ENCODE measurements at places on chromosomes 16 and 17.

GRCh38 chr17:79080349-79080748 lies 5.7 kb downstream of the ENGASE start:
- no peak for DNase-seq

- no peak for DNase-seq
Observed at GRCh38 chr16:66517586-66518263, 32.2 kb downstream of the TK2 start.

GRCh38 chr17:49646391-49647255 lies 31.3 kb downstream of the SPOP start:
- peak; percentile 54 for DNase-seq

GRCh38 chr17:80504686-80505413 lies 28.4 kb upstream of the NPTX1 start:
- DNase-seq = no peak

GRCh38 chr16:25614716-25615265 lies 77.0 kb upstream of the HS3ST4 start:
- DNase-seq = no peak

DNA sequence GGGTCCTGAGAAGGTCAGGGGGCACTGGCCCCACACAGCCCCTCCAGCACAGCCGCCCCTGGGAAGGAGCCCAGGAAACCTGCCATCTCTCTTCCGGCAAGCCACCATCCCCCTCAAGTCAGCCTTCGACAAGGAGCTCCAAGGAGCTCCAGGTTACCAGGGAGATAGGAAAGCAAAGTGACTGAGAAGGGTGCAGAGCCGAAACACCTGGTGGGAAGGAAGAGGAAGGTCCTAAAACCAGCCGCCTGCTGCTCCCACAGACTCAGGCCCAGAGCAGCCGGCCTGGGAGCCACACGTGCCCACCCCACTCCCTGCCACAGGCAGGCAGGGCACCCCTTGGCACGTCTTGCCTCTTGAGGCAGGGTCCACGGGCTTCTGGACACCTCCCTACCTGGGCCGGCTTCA lies 80.7 kb downstream of the TIMM22 start:
- DNase-seq = no peak

DNA sequence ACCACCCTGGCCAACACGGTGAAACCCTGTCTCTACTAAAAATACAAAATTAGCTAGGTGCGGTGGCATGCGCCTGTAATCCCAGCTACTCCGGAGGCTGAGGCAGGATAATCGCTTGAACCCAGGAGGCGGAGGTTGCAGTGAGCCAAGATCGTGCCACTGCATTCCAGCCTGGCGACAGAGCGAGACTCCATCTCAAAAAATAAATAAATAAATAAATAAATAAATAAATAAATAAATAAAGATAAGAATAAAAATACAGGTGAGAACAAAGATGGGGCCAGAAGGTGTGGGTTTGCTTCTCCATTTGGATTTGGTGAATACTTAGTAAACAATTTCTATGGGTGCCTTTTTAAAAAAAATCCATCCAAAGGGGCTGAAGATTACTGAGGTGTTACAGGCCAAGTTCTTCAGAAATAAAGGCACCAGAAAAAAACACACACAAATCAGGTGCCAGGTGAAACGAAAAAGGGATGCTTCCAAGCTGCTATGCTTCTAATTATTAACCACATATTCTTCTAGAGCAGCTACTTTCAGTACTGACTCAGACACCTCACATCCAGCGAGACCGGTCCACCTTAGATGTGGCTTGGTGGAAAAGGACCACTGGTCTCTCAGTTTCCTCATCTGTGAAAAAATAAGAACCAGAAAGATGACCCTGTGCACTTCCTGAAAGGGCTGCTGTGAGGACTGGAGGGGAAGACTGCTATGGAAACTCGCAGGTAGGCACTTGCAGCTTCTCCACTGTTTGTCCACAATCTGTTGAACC lies 9.2 kb downstream of the GLYR1 start:
- no peak for DNase-seq

DNA sequence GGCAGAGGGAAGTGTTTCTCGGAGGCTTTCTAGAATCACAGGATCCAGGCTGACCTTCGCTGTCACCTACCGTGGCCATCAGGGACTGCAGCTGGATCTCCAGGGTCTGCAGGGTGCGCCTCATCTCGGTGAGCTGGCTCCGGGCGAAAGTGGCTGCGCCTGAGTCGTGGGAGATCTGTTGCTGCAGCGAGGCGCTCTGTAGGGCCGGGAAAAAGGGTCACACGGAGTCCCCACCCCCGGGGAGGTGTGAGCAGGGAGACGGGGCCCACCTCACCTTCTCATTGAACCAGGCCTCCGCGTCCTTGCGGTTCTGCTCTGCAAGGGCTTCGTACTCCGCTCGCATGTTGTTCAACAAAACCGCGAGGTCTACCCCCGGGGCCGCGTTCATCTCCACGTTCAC lies 2.9 kb downstream of the KRT28 start:
- DNase-seq = no peak

- DNase-seq = no peak
Observed at GRCh38 chr16:2036200-2036966, 9.7 kb downstream of the NHERF2 start.

- DNase-seq = no peak
Observed at GRCh38 chr17:42272162-42272907, 3.9 kb downstream of the STAT5B start.

- DNase-seq = no peak
Observed at GRCh38 chr17:76208120-76208519, 32.2 kb downstream of the RNF157 start.

- no peak for DNase-seq
Observed at GRCh38 chr16:3681206-3681605, 26.7 kb downstream of the DNASE1 start.

- no peak for DNase-seq
Observed at GRCh38 chr16:84058664-84059063, 16.1 kb upstream of the SLC38A8 start.
